ENCODE measurements at places on chromosomes 5 and 9.
A peak's percentile ranks its signal among the peaks of the same experiment; 100 is the strongest.

DNA sequence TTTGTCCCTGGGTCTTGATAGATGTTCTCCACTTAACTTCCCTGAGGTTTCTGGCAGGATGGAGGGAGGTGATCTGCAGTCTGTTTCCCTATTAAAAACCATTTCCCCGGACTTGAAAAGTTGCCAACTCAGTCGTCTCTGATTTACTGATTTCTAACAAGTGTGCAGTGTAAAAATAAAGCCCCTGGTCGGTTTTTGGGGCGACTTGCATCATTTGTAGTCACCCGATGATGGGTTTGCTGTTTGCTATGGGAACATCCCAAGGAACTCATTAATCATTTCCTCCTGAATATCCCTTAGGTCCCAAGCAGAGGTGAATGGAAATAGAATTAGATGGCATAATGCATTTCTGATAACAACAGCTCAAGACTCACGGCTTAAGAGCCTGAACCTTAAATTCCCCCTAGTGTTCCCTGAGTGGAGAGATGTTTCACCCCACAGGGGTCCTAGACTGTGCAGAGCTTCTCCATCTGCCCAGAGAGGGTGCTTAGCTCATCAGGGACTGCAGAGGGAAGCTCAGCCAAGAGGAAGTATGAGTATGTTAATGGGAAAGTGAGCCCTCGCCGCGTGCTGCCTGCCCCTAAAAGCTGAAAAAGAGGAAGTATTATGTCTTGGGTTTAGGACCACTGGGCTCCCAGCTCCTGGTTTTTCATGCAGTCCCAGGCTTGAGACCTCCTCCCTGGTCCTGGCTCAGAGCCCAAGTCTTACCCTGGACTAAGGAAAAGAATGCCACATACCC is 115.1 kb upstream of the DAP start:
- DNase-seq = no peak

GRCh38 chr9:108562176-108562575 is 293.6 kb downstream of the ACTL7B start:
- no peak for DNase-seq

DNA sequence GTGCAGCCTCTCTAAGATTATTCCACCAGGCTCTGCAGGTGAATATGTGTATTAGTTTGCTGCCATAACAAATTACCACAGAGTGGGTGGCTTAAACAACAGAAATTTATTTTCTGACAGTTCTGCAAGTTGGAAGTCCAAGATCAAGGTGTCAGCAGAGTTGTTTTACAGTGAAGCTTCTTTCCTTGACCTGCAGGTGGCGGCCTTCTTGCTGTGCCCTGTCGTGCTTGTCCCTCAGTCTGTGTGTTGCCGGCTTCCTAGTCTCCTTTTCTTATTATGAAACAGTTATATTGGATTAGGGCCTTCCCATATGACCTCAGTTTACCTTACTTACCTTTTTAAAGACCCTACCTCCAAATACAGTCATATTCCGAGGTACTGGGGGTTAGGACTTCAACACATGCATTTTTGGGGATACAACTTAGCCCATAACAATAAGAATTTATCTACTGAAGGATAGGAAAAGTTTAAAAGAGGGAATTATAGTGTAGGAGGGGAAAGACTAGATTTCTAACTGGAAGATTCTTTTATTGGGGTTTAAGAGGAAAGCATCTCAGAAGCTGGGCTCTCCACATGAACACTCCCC is 97.4 kb downstream of the OSTF1 start:
- DNase-seq = peak; percentile 43

GRCh38 chr5:138831703-138832102 is 43.4 kb downstream of the LRRTM2 start:
- no peak for DNase-seq

DNA sequence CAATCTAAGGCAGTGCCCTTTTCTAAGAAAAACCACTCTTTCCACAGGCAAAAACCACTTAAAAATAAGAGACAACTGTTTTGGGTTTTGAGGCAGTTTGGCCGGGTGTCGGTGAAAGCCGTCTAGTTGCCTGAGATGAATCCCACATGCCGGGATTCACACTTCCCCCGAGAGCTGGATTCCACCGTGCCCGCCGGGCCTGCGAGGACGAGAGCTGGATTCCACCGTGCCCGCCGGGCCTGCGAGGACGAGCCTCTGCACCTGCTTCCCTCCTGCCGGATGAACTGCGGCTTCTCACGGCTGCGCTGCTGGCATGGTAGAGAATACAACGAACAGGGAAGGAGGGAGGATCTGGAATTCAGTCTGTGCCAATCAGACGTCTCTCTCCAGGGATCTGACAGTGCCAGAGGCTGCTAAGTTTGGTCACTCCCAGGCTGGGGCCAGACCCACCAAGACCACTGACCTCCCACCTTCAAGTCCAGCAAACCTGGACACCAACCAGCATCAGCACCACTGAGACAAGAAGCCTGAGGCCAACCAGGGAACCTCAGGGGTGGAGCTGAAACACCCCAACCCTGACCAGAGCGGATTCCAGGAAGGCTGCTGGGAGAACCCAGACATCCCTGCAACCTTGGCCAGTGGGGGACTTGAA is 23.0 kb downstream of the VAV2 start:
- DNase-seq = no peak

DNA sequence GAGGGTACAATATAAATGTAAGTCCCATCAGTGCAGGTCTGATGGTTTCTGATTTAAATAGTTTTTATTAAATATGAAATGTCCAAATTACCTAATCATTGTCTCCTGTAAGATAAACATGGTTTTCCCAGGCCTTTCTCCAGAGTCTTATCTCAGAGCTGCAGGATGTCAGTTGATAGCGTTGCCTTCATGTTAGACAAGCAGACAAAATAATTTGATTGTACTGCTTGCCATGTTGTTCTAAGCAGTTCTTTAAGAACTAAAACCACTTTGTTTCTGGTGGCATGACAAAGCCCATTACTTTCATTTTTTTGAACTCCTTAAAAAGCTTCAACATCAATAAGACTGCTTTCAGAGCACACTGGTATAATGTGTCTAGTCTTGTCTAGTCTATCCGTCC is 1073.5 kb downstream of the MAT2B start:
- DNase-seq = no peak

DNA sequence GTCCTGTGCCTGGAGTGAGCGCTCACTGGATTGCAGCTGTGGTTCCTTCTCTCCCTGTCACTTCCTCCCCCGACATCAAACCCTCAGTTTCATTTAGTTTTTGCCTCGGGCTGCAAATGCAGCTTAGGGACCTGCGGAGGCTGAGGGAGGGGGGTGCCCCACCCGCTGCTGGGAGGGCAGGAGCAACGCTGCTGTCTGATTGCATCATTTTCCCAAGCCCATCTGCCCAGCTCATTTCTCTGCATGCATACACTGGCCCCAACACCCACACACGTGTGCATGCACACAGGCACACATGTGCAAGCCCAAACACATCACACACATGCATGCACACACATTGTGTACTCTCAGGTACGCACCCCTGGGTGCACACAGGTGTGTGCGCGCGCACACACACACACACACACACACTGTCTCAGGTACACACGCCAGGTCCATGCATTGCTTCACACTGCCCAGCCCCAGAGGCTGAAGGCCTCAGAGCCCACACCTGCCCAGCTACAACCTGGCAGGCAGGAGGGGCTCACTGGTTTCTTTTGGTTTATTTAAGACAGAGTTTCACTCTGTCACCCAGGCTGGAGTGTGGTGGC is 3.4 kb downstream of the ASS1 start:
- DNase-seq = peak; percentile 93

GRCh38 chr5:14767053-14767452 is 102.5 kb downstream of the OTULIN start:
- no peak for DNase-seq

DNA sequence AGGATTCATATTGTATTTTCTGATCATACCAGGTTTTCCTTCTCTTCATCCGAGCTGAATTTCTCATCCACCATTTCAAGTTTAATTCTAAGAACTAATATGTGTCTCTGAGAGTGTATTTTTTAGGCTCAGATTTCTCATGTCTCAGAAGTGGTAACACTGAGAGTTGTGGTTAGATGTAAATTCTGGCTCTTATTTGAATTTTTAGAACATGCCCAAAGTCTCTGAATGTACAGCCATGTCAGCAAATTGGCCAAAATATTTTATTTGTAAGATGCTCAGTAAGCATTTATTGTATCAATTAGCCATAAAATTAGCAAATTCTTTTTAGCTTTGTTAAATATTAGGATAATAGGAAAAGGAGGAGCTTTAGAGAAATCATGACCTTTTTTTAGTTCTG is 16.6 kb downstream of the SV2C start:
- no peak for DNase-seq

DNA sequence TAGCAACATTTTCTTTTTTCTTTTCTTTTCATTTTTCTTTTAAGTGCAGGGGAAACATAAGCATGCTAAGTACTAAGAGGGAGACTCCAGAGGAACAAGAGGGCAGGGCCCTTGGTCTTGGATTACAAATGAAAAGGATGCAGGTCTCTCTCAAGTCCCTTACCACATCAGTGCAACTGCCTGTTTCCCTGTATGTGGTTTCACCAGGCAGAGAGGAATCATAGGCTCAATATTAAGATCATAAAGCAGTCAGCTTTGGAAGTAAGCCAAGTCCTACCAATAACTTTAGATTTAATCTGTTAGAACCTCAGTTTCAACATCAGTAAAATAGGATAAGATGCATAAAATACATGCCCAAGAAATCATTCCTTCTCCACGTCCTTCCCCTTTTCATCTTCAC is 422.7 kb upstream of the PAPPA start:
- no peak for DNase-seq

GRCh38 chr5:159199225-159199624 is 10.1 kb downstream of the RNF145 start:
- no peak for DNase-seq

DNA sequence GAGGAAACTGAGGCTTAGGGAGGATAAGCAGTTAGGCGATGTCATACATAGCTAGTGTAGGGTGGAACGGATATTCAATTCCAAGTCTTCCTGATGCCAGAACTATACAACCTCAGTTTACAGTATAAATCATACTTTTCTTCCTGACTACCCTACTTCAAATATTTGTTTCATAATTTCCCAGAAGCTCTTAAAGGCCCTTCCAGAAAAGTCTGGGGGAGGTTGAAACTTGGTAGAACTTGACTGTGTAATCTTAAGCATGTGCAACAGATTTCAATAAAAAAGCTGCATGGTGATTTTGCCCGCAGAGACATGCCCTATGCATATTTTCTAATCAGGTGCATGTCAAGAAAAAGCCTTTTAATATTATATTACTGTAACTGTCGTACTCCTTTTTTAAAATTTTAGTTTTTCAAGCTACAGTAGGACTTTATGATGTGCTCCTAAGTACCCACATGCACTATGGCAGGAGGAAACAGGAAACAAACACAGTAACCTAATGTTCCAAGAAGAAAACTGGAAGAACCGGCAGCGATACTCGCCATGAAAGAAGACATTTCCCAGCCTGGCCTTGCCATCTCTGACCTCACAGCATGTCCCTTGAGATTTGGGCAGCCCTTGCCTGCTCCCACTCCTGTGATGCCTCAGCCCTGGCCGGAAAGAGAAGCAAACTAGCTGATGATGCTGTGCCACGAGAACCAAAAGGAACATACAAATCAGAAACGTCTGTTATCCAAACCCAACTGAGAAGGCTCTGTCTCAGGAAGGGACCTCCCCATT is 266.0 kb downstream of the EFNA5 start:
- no peak for DNase-seq

DNA sequence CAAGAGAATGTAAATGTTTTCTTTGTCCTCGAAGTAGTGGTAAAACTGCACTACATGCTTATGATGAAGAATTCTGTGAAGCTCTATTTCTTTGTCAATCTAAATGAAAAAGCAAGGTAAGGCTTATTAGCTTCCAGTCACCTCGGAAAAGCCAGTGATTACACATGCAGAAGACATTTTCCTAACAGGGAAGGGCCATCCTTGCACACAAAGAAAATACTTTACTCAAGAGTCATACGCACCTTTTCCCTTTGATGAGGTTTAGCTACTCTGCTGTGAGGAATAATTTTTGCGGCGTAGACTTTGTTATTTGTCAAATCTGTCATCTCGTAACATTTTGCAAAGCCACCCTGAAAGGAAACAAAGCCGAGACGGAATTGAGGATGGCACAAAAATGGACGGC is 1.1 kb downstream of the PLK2 start:
- no peak for DNase-seq

Data from RPMI8226 (cell line).